ENCODE measurements at places on chromosomes 6 and 20.

- DNase-seq = no peak
Measured at GRCh38 chr20:21353236-21353635, 44.1 kb downstream of the NKX2-4 start.

- DNase-seq = no peak
Measured at GRCh38 chr6:110799189-110799588, 16.1 kb downstream of the CDK19 start.

DNA sequence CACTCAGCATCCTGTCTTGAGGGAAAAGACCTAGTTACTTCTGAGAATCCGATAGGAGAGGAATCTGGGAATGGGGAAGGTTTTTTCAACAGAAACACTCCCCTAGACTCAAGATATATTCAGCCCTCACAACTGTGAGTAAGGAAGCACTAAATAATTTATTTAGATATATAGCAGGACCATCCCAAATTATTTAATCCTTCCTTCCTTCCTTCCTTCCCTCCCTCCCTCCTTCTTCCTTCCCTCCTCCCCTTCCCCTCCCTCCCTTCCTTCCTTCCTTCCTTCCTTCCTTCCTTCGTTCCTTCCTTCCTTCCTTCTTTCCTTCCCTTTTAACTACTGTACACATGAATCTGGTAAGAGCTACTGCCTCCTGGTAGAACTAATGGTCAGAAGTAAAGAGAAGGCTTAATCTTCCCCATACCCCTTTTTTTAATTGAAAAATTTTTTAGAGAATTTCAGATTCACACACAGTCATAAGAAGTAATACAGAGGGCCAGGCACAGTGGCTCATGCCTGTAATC is 10.1 kb downstream of the SLC24A3 start:
- DNase-seq = no peak

DNA sequence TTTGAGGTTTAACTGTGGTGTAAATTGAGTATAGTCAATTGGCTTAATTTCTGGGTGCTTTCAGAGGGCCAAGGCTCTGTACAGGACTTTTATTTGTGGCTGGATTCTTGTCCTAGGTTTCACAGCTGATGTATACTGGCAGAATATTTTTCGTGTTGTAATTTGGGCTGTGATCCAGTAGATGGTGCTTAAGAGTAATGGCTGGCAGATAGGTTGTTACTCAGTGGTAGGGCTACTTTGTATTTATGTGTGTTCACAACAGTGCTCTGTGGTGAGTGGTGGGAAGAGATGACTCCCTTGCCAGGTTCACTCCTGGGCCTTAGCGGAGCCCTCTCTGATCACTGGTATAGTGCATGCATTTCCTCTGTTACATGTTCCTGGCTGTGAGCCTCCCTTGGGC is 34.5 kb upstream of the FERMT1 start:
- no peak for DNase-seq

DNA sequence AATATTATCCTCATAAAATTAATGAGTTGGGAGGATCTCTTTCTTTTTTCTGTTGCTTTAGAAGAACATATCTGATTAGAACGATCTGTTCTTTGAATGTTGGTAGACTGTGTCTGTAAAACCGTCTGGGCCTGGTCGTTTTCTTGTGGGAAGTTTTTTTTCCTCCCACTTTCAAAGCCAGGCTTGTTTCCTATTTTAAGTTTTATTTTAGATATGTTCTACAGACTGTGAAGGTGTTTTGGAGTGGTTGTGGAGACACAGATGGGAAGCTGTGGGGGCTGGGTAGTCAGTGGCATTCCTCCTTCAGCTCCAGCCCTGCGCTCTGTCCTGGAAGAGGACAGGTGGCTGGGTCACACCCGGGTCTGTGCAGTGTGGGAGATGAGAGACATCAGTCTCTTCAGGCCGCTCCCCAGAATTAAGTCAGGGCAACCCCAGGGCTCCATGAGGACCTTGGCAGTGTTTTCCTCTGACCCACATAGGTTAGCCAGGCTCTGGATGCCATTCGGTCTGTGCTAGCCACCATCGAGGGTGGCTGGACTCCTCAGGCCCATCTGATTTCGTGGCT is 92.0 kb upstream of the SCP2D1 start:
- no peak for DNase-seq

GRCh38 chr6:84556541-84557335 is 207.7 kb downstream of the TBX18 start:
- no peak for DNase-seq

DNA sequence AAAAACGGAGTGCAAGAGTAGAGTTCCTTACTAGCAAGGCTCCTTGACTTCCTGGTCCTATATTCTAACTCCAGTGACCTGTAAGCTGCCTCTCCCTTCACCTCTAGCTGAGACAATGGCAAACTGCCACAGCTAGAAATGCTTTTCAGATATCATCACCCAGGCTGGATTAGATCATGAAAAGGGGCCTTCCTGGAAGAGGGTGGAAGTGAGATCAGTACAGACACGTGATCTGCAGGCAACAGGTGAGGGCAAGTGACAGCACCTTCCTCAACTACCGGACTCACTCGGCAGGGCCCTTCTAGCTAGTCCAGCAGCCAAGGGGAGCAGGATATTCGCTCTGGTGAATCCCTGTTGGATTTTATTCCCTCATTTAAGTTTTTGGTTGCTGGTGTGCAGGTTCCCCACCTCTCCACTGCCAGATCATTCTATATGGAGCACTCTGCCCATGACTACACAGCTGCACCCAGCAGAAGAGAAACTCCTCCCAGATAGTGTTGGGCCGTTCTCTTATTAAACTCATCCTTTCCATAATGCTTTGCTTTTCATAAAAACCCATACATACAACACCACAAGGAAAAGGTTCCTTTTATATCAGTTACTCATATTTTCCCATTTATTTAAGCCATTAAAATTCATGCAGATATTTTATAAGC is 26.4 kb upstream of the FAM83C start:
- no peak for DNase-seq

DNA sequence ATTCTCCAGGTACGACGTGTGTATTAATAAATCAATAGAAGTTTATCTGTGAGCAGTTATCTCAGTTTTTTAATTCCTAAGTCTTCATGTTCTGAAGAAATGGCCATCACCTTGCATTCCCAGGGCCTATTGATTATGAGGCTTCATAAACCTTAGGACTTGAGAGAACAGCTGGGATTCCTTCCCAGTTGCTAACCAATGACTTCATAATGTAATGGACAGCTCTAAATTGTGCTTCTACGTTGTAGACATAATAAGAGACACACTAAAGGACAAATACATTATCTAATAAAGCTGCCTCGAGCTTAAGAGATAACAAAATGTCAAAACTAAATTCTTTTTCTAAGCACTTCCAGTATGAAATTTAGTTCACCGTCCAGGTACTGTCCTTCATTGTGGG is 30.6 kb downstream of the TSHZ2 start:
- DNase-seq = no peak

GRCh38 chr6:137010128-137010718 is 34.5 kb downstream of the IL20RA start:
- no peak for DNase-seq

Data from stimulated activated CD4-positive, alpha-beta T cell treated with anti-CD3 and anti-CD28 coated beads, Interleukin-15, amount 100 ng/mL, for 1 hour (primary cell).